Fibroblast of villous mesenchyme (primary cell): ENCODE measurements at places on chromosomes 13 and 19. TPM values are rescaled to one million over a fixed set of nuclear protein-coding genes. Genes with fewer than 3 reads are reported as not detected.
A peak's percentile ranks its signal among the peaks of the same experiment; 100 is the strongest.

Gene BRME1
- 0.32 and 0.43 TPM in 2 replicates for total RNA-seq

Gene PEG3
- 0.32 and 0.43 TPM in 2 replicates for total RNA-seq

Gene MIPEP
- total RNA-seq, result 33.2 and 38.9 TPM in 2 replicates

Gene ARHGAP35
- total RNA-seq, result 31.5 and 36.7 TPM in 2 replicates

Gene GPC6
- 6.0 and 16.1 TPM in 2 replicates for total RNA-seq

Gene KLK14
- not detected in 2 replicates for total RNA-seq

Gene OCEL1
- 3.9 and 6.1 TPM in 2 replicates for total RNA-seq

Gene MADCAM1
- total RNA-seq, result under 0.01 TPM in 2 replicates

Gene CASP14
- total RNA-seq, result not detected in 2 replicates

Gene ZNF667
- 0.97 and 2.6 TPM in 2 replicates for total RNA-seq

GRCh38 chr13:41942462-41943094, 18.3 kb downstream of the VWA8 start:
- DNase-seq, result peak; percentile 66

DNA sequence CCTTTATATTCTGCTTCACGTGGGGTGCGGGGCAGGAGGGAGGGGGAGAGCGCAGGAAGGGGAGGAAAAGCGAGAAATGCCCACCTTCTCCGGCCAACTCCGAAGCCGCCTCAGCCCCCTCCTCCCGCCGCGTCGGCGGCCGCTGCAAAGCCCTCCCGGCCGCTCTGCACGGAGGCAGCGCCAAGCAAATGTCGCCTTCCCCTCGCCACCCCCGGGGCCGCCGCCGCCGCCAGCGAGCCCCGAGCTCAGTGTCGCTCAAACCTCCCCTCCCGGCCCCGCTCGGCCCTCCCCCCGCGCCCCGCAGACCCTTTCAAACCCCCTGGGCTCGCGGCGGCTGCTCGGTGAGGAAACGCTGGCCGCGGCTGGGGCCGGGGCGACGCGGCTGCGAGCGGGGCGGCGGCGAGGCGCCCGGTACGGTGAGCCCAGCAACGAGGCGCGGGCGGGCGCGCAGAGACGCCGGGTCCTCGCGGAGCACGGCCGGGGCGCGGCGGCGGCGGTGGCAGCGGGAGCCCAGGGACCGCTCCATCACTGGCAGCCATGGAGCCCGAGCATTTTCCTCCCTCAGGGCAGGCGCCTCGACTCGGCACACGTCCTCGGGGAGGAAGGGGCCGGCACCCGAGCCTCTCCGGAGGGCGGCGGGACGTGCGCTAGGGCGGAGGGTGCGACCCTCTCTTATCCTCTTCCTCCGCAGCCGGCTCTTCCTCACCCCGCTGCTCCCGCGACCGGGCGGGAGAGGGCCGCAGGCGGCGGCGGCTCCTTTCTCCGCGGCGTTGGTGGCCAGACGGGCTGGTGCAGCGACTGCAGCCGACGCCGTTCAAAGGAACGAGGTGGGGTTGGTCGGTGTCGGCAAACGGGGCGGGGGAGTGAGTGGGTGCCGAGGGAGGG, 463 bp upstream of the TSC22D1 start:
- peak; percentile 4 for DNase-seq

DNA sequence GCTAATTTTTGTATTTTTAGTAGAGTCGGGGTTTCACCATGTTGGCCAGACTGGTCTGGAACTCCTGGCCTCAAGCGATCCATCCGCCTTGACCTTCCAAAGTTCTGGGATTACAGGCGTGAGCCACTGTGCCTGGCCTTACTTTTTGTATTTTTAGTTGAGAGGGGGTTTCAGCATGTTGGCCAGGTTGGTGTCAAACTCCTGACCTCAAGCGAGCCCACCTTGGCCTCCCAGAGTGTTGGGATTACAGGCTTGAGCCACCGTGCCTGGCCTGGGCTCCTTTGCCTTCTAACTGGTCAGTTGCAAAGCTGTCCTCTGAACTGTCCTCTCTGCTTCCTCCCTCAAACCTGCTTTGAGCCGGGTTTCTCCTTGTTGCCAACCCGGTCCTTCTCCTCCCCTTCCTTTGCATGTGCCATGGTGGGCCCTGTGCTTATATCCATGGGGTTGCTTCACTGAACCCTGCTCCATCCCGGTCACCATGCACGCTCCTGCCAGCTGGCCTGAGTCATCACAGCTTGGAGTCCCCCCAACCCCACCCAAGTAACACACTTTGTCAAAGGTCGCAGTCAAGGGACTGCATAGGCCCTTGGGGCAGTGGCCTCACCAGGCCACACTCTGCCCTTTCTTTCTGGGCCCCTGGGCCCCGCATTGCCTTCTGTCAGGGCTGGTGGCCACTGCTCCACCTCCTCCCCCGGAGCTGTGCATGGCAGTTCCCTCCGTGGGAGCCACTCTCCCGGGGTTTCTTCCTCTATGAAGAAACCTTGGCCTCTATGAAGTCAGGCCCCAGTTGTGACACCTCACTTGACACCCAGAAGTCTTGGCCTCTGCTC, 21.2 kb downstream of the WTIP start:
- no peak for DNase-seq

DNA sequence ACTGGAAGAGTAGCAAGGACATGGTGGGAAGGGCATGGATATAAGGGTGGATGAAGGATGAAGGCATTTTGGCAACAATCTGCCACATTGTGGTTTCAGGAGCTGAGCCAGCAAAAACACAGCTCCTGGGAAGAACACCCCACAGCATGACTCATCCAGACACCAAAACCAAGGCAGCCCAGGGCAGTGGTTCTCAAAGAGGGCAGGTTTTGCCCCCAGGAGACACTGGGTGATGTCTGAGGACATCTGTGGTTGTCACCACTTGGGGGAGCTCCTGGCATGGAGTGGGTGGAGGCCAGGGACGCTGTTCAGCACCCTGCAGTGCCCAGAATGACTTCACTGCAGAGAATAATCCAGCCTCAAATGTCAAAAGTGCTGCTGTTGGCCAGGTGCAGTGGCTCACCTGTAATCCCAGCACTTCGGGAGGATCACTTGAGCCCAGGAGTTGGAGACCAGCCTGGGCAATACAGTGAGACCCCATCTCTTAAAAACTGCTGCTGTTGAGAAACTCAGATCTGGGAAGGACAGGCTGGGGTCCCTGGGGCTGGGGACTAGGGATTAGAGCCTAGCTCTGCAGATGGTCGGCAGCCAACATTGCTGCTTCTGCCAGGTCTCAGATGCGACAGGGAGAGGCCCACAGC, 16.1 kb downstream of the ZFR2 start:
- DNase-seq, result peak; percentile 34

- no peak for DNase-seq
These were observed 212.0 kb downstream of the SLC7A1 start for GRCh38 chr13:29383476-29383875.

DNA sequence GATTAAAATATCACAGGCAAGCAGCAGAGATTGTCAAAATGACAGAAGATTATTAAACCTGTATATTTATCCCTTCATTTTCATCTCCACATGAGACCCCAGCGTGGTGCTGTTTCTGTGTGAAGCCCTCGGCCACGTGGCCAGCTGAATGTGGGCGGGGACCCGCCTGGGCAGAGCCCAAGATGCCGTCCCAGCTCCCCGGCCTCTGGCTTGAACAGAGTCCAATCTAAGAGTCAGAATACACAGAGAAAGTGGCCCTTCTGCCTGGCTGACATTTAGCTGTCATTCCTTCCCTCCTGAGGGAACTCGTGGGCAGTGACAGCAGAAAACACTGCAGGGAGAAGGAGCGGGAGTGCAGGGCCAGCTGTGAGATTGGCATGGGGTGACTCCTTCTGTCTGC, 34.9 kb upstream of the UQCRFS1 start:
- DNase-seq, result no peak

DNA sequence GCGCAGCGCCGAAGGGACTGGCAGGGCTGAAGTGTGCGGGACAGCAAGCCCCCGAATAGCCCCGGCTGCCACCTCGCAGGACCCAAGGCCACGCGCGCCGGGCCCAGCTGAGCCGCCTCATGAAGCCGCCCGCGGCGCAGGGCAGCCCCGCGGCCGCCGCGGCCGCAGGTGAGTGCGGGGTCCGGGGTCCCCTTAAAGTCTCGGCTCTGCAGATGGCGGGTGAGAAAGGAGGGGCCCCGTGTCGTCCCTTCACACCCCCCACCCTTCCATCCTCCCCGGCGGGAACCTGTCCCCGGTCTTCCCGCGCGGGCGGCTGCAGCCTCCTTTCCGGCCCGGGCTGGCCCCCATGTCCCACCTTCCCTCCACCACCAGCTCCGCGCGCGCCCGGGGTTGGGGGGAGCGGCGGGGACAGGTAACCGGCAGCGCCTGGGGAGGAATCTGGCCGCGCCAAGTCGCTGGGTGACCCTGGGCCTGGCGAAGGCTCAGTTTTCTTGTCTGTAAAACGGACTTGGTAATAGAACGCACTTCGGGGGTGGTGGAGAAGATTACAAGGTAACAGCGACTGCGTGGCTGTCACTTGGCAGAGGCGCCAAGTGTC, 338 bp downstream of the RGCC start:
- no peak for DNase-seq

- no peak for DNase-seq
These were observed 1571.2 kb upstream of the PRR20A start for GRCh38 chr13:55569514-55569913.

DNA sequence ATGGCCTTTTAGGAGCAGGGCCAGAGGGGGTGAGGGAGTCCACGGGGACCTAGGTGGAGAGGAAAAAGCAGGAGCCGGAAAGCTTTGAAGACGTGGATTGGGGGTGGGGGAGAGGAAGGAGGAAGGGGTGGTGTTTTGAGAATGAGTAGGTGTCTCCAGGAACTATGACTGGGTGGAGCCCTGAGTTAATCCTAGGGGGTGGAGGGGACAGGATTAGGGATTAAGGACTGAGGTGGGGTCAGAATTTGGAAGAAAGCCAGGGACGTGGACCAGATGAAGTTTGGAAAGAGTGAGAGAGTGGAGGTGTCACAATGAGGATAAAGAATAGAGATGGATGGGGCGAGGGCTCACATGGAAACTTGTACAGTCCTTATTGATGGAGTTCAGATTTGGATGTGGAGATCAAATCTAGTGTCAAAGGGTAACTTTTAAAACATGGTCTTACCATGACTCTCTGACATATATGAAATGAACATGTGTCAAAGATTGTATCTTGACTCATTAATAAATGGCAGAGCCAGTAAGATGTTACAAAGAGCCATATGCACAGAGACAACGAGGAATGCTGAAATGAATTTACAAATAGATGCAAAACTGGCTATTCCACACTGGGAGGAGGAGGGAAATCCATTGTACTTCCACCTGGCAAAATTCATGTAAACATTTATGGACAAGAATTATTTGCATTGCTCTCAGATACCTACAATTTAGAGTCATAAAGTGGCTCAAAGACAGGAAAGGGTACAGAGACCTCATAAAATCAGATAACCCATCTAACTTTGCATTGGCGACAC, 1.7 kb upstream of the KLK13 start:
- no peak for DNase-seq

- DNase-seq, result no peak
These were observed 78.7 kb downstream of the ZNF536 start for GRCh38 chr19:30450835-30451321.

- no peak for DNase-seq
These were observed 421 bp upstream of the GPR12 start for GRCh38 chr13:26760832-26761582.

GRCh38 chr13:112876305-112877000, 92.6 kb upstream of the MCF2L start:
- no peak for DNase-seq

GRCh38 chr13:41934120-41934519, 26.8 kb downstream of the VWA8 start:
- no peak for DNase-seq

- DNase-seq, result no peak
These were observed 19.1 kb upstream of the SCEL start for GRCh38 chr13:77516342-77516789.

DNA sequence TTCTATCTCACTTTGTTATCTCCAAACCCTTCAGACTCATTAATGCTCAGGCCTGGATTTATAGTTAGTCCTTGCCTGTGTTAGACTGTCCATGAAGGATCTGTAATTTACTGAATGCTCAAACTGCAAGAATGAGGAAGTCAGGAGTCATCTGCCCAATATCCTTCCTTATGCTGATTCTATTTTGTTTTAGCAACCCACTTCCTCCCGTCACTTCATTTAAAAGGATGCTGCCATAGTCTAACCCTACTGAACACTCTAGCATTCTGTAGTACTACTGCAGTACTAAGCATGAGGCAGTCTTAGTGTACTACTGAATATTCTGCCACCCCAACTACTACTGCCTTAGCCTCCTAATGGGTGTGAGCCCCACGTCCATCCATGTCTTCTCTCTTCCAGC, 1.5 kb downstream of the FCAR start:
- no peak for DNase-seq

GRCh38 chr19:55341595-55342531, 2.2 kb downstream of the KMT5C start:
- no peak for DNase-seq

GRCh38 chr13:22017226-22017625, 346.4 kb downstream of the FGF9 start:
- DNase-seq, result no peak

GRCh38 chr13:25762281-25762680, 289.5 kb downstream of the SHISA2 start:
- no peak for DNase-seq

DNA sequence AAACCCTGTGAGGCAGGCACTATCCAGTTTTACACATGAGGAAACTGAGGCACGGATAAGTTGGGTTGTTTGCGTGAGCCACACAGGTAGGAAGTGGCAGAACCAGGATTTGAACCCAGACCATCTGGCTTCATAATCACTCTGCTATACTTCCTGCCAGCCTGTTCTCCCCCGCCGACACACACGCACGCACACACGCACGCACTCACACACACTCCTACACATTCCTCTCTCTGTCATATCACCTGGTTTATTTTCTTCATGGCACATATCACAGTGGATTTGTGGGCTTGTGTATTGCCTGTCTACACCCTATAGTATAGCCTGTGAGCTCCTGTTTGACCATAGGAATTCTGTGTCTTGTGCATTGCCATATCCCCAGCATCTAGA, 140.0 kb downstream of the SIPA1L3 start:
- no peak for DNase-seq

DNA sequence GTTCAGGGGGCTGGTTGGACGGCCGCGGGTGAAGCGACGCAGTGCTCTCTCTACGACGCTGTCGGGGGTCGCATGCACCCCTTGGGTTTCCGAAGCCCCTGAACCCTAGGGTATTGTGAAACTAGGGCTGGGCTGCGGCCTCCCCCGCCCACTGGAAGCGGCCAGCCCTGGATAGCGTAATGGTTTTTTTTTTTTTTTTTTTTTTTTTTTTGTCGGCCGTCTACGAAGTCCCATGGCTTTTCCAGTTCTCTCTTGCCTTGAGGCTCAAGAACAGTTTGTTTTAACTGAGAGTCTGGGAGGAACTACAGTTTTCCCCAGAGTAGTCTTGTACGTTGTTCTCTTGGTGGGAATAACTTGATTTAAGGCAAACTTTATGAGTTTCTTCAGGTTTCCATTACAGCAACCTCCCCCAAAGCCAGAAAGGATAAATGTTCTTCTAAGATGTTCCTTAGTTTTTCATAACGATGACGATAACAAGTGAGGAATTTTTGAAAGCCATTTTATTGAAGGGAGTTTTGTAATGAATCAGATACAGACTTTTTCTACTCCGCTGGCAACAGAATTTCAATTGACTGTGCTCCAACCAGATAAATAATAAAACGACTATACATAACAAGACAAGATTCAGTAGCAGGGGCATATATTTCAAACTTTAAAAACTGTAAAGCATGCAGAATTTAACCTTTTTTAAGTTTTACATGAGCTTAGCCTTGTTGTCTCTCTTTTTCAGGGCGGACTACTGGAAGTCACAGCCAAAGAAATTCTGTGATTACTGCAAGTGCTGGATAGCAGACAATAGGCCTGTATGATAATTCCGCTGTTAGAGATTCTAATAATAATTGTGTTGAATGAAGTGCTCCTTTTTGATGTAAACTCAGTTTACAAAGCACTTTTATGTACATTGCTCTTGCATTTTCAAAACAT, 867 bp downstream of the WBP4 start:
- peak; percentile 89 for DNase-seq

- no peak for DNase-seq
These were observed 12.2 kb downstream of the KATNAL1 start for GRCh38 chr13:30295116-30295515.
